A549 treated with DMSO at 1 μM for 4 hours (cell line): ENCODE measurements at places on chromosomes 16 and 17. TPM values are rescaled to one million over a fixed set of nuclear protein-coding genes. Genes with fewer than 3 reads are reported as not detected.

The SRL gene
- total RNA-seq = 0.03 TPM in 1 of 5 replicates, not detected in the others

The MYH1 gene
- not detected in 5 replicates for total RNA-seq

The ACLY gene
- total RNA-seq = 286 to 343 TPM (median 313 TPM) in 5 replicates

The BMERB1 gene
- total RNA-seq = 76.9 to 91.8 TPM (median 84.4 TPM) in 5 replicates

The CRHR1 gene
- total RNA-seq = 0.08 to 0.45 TPM (median 0.25 TPM) in 5 replicates

The C17orf50 gene
- total RNA-seq = 0.16 to 0.30 TPM (median 0.24 TPM) in 5 replicates
